Esophagus squamous epithelium (tissue), 5 donors: ENCODE measurements at places on chromosomes 6 and 20. TPM values are rescaled to one million over a fixed set of nuclear protein-coding genes. Genes with fewer than 3 reads are reported as not detected.

The PLN gene
- 5.4 TPM for total RNA-seq

DNA sequence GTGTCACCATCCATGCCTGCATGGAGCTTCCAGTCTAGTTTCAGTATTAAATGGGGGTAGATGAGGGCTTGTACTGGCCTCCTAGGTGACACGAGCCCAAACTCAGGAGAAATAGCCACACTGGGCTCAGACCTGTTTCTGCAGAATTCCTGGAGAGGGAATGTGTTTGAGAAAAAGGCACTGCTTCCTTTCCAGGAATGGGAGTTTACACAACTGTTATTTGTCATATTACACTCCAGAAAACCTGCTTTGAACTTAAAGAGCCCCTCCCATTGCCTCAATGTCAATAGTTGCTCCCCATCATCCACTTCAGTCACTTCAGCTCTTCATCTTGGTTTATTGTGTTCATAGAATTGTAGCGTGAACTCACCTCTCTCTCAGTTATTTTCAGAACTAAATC lies 151.5 kb downstream of the CFAP61 start:
- no peaks in the 10 kb centered on the region for H3K27me3 ChIP-seq
- no peak for DNase-seq
- no peaks in the 10 kb centered on the region for H3K36me3 ChIP-seq

DNA sequence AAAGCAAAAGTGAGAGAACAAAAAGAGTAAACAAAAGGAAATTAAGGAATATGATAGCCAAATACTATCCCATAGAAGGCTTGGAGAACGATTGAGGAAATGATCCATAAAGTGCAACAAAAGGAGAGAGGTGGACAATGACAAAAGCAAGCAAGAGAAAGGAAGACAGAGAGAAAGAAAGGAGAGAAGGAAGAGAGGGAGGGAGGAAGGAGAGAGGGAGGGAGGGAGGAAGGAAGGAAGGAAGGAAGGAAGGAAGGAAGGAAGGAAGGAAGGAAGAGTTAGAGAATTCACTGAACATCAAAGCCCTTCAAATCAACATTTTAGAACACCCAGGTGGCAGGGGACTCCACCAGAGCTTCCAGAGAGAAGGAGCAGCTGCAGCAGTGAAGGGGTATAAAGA lies 185.0 kb downstream of the SYNDIG1 start:
- H3K27me3 ChIP-seq = peaks cover 10% of the 10 kb centered on the region
- no peak overlapping the region for H3K27ac ChIP-seq
- H3K4me1 ChIP-seq = no peaks in the 10 kb centered on the region
- no peak overlapping the region for H3K4me3 ChIP-seq
- DNase-seq = no peak
- H3K36me3 ChIP-seq = no peaks in the 10 kb centered on the region

GRCh38 chr20:57748601-57749130 lies 38.9 kb upstream of the PMEPA1 start:
- H3K4me3 ChIP-seq = peak overlapping the region; percentile 63
- peaks cover 32% of the 10 kb centered on the region for H3K4me1 ChIP-seq
- no peaks in the 10 kb centered on the region for H3K27me3 ChIP-seq

DNA sequence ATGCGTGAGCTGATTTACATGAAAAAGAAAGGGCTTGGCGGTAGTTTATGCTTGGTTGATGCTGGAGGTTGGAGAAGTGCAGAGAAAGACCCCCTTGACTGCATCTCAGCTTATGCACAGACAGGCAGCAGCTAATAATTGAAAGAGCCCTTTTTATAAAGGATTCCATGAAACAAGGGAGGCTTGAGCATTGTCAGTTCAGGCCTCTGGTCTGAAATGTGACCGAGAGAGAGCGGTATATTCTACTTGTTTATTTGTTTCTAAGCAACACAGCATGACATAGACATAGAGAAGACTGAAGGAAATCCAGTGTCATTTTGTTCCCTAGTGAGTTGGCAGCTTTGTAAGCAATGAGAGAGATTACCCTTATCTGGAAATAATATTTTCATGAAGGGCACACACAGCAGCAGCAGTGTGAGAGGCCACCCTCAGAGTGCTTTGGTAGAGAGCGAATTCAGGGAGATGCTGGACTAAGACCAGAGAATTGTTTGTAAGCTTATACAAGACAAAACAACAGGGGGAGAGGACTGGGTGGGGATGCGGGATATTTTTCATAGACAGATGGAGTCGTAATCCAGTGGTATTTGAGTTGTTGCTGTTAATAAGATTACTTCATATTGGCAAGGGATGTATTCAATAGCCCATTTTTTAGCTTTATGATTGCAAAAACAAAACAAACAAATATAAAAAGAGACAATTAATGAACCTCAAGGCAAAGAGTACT lies 34.6 kb upstream of the LAMA2 start:
- H3K4me1 ChIP-seq = no peaks in the 10 kb centered on the region
- H3K4me3 ChIP-seq = no peak overlapping the region
- no peak overlapping the region for H3K27ac ChIP-seq
- H3K27me3 ChIP-seq = no peaks in the 10 kb centered on the region

DNA sequence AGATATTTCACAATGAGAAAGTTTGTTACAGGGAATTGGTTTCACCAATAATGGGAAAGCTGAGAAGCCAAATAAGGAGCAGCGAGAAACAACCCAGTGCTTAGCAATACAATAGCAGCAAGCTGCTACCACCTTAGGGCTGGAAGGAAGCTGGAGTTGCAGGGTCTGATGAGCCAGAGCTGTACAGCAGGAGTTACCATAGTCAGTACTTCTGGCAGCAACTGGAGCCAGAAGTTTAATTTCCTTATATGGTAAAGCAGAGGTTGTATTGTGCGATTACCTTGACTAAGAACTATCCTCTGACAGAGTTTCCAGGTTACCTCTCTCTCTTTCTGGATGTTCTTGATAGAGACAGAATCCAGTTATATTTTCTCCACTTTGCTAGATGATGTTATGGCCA lies 137.1 kb upstream of the OLIG3 start:
- no peak overlapping the region for H3K4me3 ChIP-seq
- DNase-seq = no peak
- H3K27me3 ChIP-seq = no peaks in the 10 kb centered on the region
- no peak overlapping the region for H3K27ac ChIP-seq
- H3K36me3 ChIP-seq = no peaks in the 10 kb centered on the region

- peak overlapping the region; percentile 40 for H3K27ac ChIP-seq
- DNase-seq = no peak
- peaks cover 24% of the 10 kb centered on the region for H3K4me1 ChIP-seq
- no peaks in the 10 kb centered on the region for H3K36me3 ChIP-seq
- H3K4me3 ChIP-seq = no peak overlapping the region
Measured at GRCh38 chr20:49677777-49678758, 35.6 kb downstream of the B4GALT5 start.

The FNDC11 gene
- not detected for total RNA-seq

- no peaks in the 10 kb centered on the region for H3K27me3 ChIP-seq
- H3K4me1 ChIP-seq = no peaks in the 10 kb centered on the region
- DNase-seq = no peak
- H3K36me3 ChIP-seq = no peaks in the 10 kb centered on the region
Measured at GRCh38 chr6:125116170-125116569, 37.4 kb upstream of the TPD52L1 start.

The SLC29A1 gene
- total RNA-seq = 20.1 TPM

- H3K27ac ChIP-seq = no peak overlapping the region
- H3K4me1 ChIP-seq = no peaks in the 10 kb centered on the region
- no peak for DNase-seq
- H3K36me3 ChIP-seq = no peaks in the 10 kb centered on the region
Measured at GRCh38 chr20:61120595-61121515, 131.2 kb upstream of the CDH4 start.

DNA sequence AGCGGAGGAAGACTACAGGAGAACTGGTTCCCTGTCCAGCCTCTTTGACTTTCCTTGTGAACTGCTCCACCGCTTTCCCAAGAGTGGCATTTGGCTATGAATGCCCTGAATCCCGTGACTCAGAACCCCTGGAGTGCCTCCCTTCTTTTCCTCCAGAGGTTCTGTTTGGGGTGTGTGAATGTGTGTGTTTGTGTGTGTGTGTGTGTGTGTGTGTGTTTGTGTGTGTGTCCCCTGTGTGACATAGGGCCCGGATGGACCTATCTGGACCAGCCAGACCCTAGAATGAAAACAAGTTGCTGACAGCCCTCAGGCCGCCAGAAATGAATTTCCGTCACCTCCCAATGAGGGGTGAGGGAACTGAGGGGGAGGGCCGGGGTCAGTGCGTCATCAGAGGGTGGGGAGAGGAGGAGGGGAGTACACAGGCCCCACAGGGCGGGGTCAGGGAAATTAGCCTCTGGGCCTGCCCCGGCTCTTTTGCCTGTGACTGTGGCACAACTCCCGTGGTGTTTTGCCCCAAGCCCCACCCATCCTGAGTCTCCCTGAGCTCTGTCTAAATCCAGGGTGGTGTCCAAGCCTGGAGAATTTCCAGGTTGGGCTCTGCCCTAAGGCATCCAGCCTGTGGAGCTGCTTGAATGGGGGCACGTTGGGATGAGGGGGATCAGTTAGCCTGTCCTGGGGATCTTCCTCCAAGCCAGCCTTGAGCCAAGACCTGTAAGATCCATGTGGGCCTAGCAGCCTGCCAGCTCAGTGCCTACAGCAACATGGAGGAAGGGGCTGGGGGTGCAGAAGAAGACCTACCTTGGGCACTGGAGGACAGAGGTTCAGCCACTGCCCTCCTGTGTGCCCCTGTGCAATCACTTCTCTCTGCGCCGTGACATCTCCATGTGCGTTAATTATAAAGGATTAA lies 15.2 kb upstream of the MRPS18A start:
- H3K27ac ChIP-seq = peak overlapping the region; percentile 85
- peaks cover 93% of the 10 kb centered on the region for H3K4me1 ChIP-seq
- H3K4me3 ChIP-seq = no peak overlapping the region
- H3K36me3 ChIP-seq = no peaks in the 10 kb centered on the region
- no peak for DNase-seq
- no peaks in the 10 kb centered on the region for H3K27me3 ChIP-seq

DNA sequence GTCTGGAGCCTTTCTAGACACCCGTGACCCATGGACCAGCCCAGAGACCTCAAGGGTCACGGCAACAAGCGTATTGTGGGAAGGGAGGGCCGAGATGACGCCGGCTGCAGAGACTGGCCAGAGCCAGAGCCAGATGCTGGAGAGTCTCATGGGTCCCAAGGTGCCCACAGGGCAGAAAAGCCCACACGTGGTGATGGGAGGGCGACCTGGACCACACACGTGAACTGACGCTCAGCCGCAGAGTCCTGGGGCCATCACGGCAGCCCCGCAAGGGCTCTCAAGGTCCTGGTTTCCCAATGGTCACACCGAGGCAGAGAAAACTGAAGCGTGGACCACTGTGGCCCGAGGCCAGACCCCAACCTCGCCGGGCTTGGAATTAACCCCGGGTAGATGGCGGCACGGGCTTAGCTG lies 92.6 kb downstream of the YTHDF1 start:
- H3K27me3 ChIP-seq = no peaks in the 10 kb centered on the region
- H3K36me3 ChIP-seq = no peaks in the 10 kb centered on the region
- H3K27ac ChIP-seq = no peak overlapping the region
- no peak overlapping the region for H3K4me3 ChIP-seq
- DNase-seq = no peak

GRCh38 chr20:57897156-57897874 lies 187.5 kb upstream of the PMEPA1 start:
- H3K27me3 ChIP-seq = no peaks in the 10 kb centered on the region
- H3K4me1 ChIP-seq = no peaks in the 10 kb centered on the region
- no peaks in the 10 kb centered on the region for H3K36me3 ChIP-seq
- no peak overlapping the region for H3K27ac ChIP-seq

- H3K4me1 ChIP-seq = peaks cover 50% of the 10 kb centered on the region
- peak overlapping the region; percentile 93 for H3K27ac ChIP-seq
- peak overlapping the region; percentile 70 for H3K4me3 ChIP-seq
Measured at GRCh38 chr6:87152526-87152955, 2.8 kb upstream of the ZNF292 start.

DNA sequence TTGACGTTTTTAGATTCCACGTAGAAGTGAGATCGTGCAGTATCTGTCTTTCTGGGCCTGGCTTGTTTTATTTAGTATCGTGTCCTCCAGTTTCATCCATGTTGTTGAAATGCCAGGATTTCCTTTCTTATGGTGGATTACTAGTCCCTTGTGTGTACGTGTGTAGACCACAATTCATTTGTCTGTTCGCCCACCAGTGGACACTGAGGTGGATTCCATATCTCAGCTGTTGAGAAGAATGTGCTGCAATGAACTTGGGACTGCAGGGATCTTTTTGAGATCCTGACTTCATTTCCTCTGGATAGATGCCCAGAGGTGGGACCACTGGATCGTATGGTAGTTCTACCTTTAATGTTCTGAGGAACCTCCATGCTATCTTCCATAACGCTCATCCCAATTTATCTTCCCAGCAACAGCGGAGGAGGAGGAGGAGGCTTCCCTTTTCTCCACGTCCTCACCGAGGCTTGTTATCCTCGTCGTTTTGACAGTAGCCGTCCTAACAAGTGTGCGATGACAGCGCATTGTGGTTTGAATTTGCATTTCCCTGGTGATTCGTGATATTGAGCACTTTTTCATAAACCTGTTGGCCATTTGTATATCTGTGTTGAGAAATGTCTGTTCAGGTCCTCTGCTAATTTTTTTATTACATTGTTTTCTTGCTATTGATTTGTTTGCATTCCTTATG lies 62.4 kb downstream of the CDH4 start:
- H3K27ac ChIP-seq = no peak overlapping the region
- no peaks in the 10 kb centered on the region for H3K4me1 ChIP-seq
- no peak overlapping the region for H3K4me3 ChIP-seq
- no peak for DNase-seq

DNA sequence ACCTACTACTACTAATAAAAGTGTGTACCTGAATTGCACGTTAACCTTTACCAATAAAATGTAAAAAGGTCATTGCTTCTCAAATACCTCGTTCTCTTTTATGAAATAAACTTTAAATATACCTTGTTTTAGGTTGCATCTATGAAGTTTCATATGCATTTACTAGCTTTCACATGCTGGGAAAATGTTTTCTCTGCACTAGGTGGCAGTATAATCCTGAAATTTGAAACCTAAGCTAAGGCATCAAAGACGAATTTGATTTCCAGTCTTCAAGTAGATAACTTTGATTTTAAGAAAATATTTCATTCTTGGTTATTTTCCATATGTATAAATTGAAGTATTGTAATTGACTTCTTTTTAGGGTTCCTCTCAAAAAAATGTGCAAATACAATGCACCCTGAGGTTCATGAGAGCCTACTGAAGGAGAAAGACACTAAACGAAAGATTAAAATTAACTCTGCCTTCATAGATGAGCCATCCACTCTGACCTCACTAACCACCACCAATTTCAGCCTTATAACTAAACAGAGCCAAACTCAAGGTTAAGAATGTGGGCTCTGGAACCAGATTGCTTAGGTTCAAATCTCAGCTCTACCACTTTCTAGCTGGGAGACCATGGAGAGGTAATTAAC lies 7.3 kb upstream of the COL9A1 start:
- H3K36me3 ChIP-seq = no peaks in the 10 kb centered on the region
- H3K27ac ChIP-seq = no peak overlapping the region
- no peak overlapping the region for H3K4me3 ChIP-seq
- H3K27me3 ChIP-seq = no peaks in the 10 kb centered on the region

The RPL7L1 gene
- total RNA-seq = 67.4 TPM

GRCh38 chr6:129903082-129903481 lies 42.0 kb upstream of the TMEM244 start:
- peaks cover 6% of the 10 kb centered on the region for H3K4me1 ChIP-seq
- no peaks in the 10 kb centered on the region for H3K36me3 ChIP-seq
- no peak overlapping the region for H3K4me3 ChIP-seq
- no peaks in the 10 kb centered on the region for H3K27me3 ChIP-seq
- H3K27ac ChIP-seq = no peak overlapping the region
- DNase-seq = no peak

The SLC22A23 gene
- 42.6 TPM for total RNA-seq
